ENCODE measurements at places on chromosomes 3 and 15. TPM values are rescaled to one million over a fixed set of nuclear protein-coding genes. Genes with fewer than 3 reads are reported as not detected.

Gene CRYGS
- 1.1 TPM for total RNA-seq

Gene FANCD2OS
- total RNA-seq, result not detected

Gene RTP1
- not detected for total RNA-seq

Gene CGNL1
- total RNA-seq, result 10.2 TPM

Gene ARNT2
- 22.0 TPM for total RNA-seq

Gene ITIH1
- total RNA-seq, result not detected

Gene PARP15
- total RNA-seq, result not detected

Gene C3orf52
- 2.9 TPM for total RNA-seq
